ENCODE measurements at places on chromosomes 16 and 17.

GRCh38 chr16:53518550-53519416 lies 15.8 kb upstream of the AKTIP start:
- peak; percentile 51 for DNase-seq

GRCh38 chr17:56593086-56593645 lies 333 bp upstream of the NOG start:
- peak; percentile 48 for DNase-seq

GRCh38 chr17:8320990-8321389 lies 10.9 kb downstream of the ARHGEF15 start:
- no peak for DNase-seq

DNA sequence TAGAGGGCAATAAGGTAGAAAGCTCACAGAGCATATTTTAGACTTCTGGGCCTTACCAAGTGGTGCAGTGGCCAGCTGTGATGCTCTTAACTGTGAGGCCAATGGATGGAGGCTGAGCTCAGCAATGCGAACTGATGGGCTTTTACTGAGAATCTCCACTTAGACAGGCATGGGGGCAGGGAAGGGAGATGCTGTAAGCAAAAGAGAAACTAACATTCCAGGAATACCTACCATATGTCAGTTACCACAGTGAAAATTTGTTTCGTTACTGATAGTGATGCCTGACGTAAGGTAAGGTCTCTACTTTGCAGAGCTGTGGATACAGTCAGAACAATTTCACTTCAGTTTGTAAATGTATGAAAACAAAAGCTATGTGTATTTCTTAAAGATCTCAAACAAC lies 250.6 kb upstream of the ZFHX3 start:
- DNase-seq = no peak

DNA sequence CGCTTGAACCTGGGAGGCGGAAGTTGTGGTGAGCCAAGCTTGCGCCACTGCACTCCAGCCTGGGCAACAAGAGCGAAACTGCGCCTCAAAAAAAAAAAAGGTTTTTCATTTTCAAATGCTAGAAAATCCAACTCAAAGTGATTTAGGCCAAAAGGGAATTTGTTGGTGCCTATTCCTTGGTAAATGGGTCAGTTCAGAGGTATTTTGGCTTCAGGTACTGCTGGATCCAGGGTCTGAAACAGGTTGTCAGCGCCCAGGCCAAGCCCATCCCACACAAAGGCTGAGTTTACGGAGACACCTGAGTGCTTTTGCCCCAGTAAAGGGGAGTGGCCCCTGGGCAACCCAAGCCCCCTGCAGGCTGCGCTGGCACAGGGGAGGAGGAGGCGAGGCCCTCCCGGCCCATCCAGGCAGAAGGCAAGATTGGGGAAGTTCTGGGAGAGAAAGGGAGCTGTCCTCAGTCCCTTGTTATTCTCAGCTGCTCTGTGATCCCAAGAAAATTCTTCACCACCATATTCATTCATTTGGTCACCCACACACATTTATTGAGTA lies 8.5 kb upstream of the JPH3 start:
- no peak for DNase-seq

DNA sequence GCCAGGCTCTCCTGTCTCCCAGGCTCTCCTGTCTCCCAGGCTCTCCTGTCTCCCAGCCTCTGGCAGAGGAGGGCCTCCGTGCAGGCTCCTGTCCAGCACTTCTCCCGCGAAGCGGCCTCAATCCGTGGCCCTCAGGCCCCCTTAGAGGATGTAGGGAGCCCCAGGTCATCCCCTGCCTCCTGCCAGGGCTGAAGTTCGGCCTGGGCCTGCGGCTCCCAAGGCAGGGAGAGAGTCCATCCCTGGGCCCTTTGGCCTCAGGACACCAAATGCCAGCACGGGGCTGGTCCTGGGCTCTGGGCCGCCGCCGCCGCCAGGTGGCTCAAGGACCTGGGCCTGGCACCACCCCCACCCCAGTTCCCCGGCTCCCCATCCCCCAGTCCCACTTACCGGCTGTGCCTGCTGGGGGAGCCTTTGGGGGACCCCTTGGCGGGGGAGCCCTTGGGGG lies 370 bp downstream of the EVPL start:
- no peak for DNase-seq

GRCh38 chr17:66789961-66790437 lies 44.9 kb upstream of the CACNG5 start:
- DNase-seq = no peak

- no peak for DNase-seq
Measured at GRCh38 chr16:19166500-19166899, 1.5 kb upstream of the SYT17 start.

All from activated CD4-positive, alpha-beta T cell treated with anti-CD3 and anti-CD28 coated beads, Interleukin-2, amount 50 U/mL, for 1 hour (primary cell).